ENCODE measurements at places on chromosomes 7 and 10.

- no peak for DNase-seq
Measured at GRCh38 chr7:110877016-110877415, 213.9 kb upstream of the LRRN3 start.

DNA sequence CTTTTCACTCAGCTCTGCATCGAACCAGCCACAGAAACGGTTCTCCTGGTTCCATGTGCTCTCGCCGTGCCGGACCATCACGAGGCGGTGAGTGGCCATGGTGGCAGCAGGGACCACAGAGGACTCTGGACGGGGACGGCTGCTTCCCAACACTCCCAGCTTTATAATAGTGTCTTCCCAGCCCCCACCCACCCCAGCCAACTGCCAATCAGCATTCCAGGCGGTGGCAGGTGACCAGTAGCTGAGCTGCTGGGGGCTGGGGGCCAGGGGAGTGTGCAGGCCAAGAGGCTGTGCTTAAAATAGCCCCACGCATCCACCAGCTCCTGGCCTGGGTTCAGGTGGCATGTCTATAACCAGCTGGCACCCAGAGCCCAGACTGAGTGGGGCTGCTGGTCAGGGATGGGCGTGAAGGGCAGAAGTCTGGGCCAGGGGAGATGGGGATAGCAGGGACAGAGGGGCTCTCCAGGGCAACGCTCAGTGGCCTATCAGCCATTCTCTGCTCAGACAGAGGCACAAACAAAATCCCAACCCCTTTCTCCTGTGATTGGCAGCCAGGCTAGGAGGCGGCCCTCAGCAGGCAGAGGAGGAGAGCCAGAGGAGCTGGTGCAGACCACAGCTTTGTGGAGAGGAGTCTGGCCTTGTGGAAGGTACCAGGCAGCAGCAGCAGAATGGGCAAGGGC, at the start of gene PGAM2:
PGAM2 (minus strand) TSS at position 137 of the 680 bp plus-strand sequence; CDS start at position 99, 38 bp downstream.
- no peak for DNase-seq

- no peak for DNase-seq
Measured at GRCh38 chr10:98106531-98106930, 27.9 kb upstream of the R3HCC1L start.

DNA sequence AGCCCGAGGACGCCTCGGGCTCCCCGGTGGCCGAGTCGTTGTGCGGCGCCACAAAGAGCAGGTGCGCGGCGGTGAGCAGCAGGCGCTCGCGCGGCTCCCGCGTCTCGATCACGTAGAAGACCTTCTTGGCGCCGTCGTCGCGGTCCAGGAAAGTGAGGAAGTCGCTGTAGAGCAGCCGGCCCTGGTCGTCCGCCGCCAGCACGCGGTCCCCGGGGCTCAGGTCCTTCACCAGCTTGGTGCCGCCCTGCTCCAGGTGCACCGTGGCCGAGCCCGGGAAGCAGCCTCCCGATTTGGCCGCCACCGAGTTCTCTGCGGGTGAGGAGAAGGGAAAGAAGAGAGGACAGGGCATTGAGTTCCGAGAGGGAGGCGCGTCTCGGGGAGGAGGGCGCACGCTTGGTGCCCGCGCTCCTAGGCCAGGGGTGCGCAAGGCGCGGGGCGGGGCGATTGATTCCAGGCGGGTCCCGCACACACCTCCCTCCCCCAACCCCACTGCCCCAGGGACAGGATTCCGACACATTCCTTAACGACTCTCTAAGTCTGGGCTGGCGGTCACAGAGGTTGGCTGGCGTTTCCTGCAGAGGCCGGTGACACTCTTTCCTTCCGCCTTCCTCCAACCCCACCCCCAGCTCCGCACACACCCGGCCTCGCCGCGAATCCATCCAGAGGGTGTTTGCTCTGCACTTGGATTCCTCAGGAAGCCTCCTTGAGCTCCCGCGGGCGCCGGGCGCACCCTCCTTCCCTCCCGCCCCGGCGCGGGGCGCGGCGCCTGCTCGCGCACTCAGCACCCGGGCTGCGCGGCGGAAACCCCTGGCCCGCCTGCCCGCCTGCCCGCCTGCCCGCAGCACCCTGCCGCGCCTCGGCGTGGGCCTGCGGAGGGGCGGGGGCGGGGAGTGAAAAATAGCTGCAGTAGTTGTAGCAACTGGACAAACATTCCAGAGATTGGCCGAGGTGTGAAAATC, 8.6 kb downstream of the SHH start:
- DNase-seq, result no peak

DNA sequence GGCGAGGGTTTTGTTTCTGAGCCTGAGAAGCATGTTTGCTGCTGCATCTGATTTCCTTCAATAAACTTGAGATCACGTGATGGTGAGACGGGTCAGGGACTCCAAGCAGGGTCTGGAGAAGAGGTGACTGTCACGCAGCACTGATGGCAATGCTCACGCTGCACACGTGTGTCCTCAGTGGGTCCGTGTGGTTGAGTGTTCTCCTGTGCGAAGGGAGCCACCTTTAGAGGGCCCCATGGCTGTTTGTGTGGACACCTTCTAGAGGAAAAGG, 100.4 kb downstream of the WDR37 start:
- no peak for DNase-seq

DNA sequence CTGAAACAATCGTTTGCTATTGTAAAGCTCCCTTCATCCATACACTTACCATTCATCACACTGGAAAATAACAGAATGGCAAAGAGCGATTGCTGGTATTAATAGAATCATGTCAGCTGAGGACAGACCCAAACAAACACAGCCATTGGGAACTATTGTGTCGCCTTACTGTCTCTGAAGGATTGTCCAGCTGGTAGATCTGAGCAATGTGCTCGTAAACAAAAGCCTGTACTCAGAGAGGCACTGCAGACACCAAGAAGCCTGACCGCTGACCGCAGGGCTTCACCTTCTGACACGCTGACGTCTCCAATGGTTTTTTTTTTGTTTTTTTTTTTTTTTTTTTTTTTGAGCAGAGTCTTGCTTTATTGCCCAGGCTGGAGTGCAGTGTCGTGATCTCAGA, 151.0 kb upstream of the FRMD4A start:
- DNase-seq, result no peak

DNA sequence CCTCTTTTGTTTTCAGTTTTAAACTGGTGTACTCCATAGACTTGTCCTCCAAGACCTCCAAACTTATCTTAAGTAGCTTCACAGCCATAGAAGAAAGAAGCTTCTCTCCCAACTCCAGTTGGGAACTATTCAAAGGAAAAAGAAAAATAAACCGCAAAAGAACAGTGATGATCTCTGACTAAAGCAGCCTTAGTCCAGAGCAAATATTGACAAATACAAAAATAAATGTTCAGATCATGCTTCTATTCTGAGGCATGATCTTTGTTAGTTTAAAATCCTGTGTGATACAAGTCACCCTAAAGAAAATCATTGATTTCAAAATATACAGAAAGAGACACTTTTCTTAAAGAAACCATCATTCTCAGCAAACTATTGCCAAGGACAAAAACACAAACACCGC, 373.0 kb upstream of the SMIM30 start:
- no peak for DNase-seq

GRCh38 chr10:92747600-92747999, 57.8 kb downstream of the HHEX start:
- peak; percentile 2 for DNase-seq

GRCh38 chr7:150400008-150400787, 21.1 kb downstream of the ZNF775 start:
- no peak for DNase-seq

DNA sequence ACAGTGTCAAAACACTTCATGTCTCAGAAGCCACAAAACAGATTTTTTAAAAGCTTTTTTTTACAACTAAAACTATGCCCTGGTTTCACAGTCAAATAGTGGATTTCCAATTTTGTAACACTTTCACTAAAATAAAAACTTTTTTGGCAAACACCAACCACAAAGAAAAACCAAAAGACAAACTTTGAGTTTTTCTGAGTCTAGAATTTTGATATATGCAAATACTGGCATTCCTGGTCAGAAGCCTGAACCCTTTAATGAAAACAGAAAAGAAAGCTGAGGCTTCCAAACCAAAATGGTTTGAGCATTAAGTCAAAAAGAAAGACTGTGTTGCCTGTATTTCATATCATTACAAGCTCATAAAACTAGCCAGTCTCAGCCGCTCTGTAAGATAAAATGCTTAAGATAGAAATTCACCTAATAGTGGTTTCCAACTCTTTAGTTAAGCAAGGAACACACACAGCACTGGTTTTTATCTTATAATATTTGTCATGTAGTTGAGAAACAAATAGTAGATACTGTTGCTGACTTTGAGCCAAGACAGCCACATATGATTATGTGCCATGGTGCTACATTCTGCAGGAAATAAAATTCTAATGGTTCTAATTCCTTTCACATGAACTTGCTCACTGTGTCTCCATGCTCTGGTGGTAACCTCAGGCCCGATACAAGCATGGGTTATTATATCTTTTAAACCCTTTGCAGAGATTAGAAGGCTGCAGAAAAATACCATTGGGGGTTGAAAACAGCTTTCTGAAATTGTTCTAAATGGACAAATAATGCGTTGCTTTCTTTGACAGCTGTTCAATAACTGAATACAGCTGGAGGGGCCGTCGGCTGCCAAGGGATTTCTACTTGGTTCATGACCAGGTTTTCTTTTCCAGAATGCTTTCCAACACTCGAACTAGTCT, 49.4 kb downstream of the FAM171A1 start:
- DNase-seq, result no peak

GRCh38 chr10:60589376-60589775, 188.9 kb upstream of the CDK1 start:
- no peak for DNase-seq

- DNase-seq, result no peak
Measured at GRCh38 chr7:94394437-94395140, at the start of gene COL1A2. Gene COL1A2 (plus strand): TSS chr7:94394895. CDS start chr7:94395032, 137 bp downstream.

GRCh38 chr10:30883751-30884150, 147.9 kb downstream of the ZNF438 start:
- DNase-seq, result no peak

- no peak for DNase-seq
Measured at GRCh38 chr10:2026936-2027335, 289.6 kb upstream of the ADARB2 start.

DNA sequence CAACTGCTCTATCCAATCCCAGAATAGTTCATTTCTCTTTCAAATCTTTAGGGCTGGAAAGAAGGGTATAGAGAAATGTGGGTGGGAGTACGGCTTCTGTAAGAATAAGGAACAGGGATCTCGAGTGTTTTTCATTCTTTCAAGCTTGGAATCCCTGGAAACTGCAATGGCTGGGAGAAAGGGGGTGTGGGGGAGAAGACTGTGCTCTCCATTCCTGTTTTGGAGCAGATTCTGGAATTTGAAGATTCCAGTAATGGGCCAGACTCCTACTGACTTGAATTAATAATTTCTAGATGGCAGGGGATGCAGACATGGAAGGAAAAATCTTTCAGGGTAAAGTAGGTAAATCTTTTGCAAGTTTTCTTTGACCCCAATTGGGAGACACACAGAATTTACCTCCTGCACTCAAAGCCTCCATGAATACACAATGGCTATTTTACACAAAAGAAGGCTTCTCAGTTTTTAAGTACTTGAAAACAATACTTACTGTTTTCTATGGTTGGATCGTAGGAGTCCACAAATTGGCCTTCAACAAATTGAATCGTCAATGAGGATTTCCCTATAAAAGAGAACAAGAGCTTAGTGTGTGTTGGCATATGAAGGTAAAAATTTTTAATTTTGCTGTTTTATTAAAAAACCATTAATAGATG, 29.1 kb downstream of the RHEB start:
- DNase-seq, result no peak

DNA sequence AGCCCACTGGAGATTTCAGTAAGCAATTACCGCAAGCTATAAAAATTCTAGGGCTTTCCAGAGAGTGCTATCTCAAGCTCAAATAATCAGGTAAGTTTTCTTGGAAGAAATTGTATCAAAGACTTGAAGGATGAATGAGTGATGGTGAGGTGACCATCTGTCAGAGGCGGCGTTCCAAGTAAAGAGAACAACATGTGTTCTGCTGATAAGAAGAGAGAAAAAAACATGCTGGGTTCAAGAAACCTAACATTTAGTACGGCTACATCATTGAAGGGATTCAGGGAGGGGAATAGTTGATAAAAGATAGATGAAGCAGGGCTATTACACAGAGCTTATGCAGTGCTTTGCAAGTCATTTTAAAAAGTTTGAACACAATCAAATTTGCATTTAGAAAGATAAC, 100.7 kb downstream of the GNAI1 start:
- no peak for DNase-seq

Data from activated CD8-positive, alpha-beta memory T cell treated with anti-CD3 and anti-CD28 coated beads for 1 hour (primary cell).